Smooth muscle cell of the pulmonary artery (primary cell): ENCODE measurements at places on chromosomes 12 and 14. TPM values are rescaled to one million over a fixed set of nuclear protein-coding genes. Genes with fewer than 3 reads are reported as not detected.

TEAD4 gene
- 7.0 and 10.1 TPM in 2 replicates for total RNA-seq

AMDHD1 gene
- total RNA-seq, result 0.07 and 0.13 TPM in 2 replicates

HOXC4 gene
- 0.79 and 1.2 TPM in 2 replicates for total RNA-seq

CCDC177 gene
- not detected in 2 replicates for total RNA-seq
